GM12878 (cell line): ENCODE measurements at places on chromosomes 12 and 14. TPM values are rescaled to one million over a fixed set of nuclear protein-coding genes. Genes with fewer than 3 reads are reported as not detected.
A peak's percentile ranks its signal among the peaks of the same experiment; 100 is the strongest.

The HOTAIR gene
- not detected in 2 replicates for total RNA-seq

The CACNA1C gene
- total RNA-seq: 0.13 TPM in 1 of 2 replicates, not detected in the other

The LRP1-AS gene
- not detected in 2 replicates for total RNA-seq

The BIN2 gene
- 26.5 and 28.1 TPM in 2 replicates for total RNA-seq

The PEX5 gene
- 29.2 and 31.9 TPM in 2 replicates for total RNA-seq

The PLCZ1 gene
- not detected in 2 replicates for total RNA-seq

The LIN7A gene
- total RNA-seq: 0.08 and 0.35 TPM in 2 replicates

The HOXC4 gene
- 11.1 and 11.4 TPM in 2 replicates for total RNA-seq

The TESPA1 gene
- total RNA-seq: 34.4 and 37.5 TPM in 2 replicates

The EPYC gene
- total RNA-seq: not detected in 2 replicates

The FBXL14 gene
- 18.8 and 19.0 TPM in 2 replicates for total RNA-seq

The CDCA3 gene
- total RNA-seq: 68.6 and 72.7 TPM in 2 replicates

DNA sequence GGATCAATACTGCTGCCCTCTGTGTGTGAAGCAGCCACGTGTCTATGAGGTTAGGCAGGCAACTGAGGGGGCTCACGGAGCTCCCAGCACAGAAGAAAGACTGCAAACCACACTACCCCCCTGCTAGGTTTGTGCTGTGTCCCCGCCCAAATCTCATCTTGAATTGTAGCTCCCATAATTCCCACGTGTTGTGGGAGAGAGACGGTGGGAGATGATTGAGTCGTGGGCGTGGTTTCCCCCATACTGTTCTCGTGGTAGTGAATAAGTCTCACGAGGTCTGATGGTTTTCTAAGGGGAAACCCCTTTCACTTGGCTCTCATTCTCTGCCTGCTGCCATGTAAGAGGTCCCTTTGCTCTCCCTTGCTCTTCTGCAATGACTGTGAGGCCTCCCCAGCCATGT, 68.6 kb downstream of the ACTN1 start:
- no peak overlapping the region for H3K27ac ChIP-seq
- H3K4me3 ChIP-seq: no peak overlapping the region
- no peak for DNase-seq
- H3K36me3 ChIP-seq: peaks cover 8% of the 10 kb centered on the region
- H3K4me1 ChIP-seq: no peaks in the 10 kb centered on the region
- H3K27me3 ChIP-seq: no peaks in the 10 kb centered on the region

DNA sequence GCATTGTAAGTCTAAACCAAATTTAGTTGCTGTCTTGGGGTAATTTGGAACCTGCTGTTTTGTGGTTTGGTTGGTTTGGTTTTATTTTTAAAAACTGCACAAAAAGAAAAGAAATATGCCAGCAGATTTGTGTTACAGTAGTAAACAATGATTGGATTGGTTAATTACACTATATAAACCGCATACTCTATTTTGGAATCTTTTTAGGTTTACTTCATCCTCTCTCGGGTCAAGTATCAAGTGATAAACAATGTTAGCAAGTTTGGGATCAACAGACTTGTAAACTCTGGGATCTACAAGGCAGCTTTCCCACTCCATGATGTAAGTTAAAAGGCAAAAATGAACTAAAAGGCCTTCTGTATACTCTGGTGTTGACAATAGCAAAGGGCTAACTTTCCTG, 132.4 kb downstream of the ANO6 start:
- no peaks in the 10 kb centered on the region for H3K27me3 ChIP-seq
- no peaks in the 10 kb centered on the region for H3K4me1 ChIP-seq
- no peak for DNase-seq
- no peak overlapping the region for H3K4me3 ChIP-seq
- peaks cover 3% of the 10 kb centered on the region for H3K36me3 ChIP-seq

GRCh38 chr12:90024262-90024661, 315.6 kb upstream of the ATP2B1 start:
- H3K36me3 ChIP-seq: no peaks in the 10 kb centered on the region
- no peak overlapping the region for H3K4me3 ChIP-seq
- H3K4me1 ChIP-seq: no peaks in the 10 kb centered on the region
- no peak for DNase-seq
- H3K27me3 ChIP-seq: no peaks in the 10 kb centered on the region
- no peak overlapping the region for H3K27ac ChIP-seq

DNA sequence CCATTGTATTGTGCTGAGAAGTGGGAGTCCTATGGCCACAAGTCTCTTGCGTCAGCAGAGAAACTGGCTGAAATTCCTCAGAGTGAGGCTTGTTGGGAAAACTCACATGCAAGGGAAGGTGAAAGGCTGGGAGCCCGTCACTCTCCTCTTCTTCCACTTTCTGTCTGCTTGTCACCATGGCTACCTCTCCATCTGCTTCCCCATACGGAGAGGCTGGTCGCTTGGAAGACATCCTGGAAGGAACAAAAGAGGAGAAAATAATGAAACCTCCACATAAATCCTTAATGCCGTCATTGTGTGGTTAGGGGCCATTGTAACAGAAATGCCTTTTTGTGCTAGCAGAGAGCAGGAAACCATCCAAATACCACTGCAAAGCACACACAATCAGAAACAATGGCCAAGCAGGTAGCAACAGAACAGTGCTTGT, 53.7 kb downstream of the SOX5 start:
- H3K27me3 ChIP-seq: no peaks in the 10 kb centered on the region
- H3K4me3 ChIP-seq: no peak overlapping the region
- no peak for DNase-seq
- H3K4me1 ChIP-seq: no peaks in the 10 kb centered on the region
- no peak overlapping the region for H3K27ac ChIP-seq

DNA sequence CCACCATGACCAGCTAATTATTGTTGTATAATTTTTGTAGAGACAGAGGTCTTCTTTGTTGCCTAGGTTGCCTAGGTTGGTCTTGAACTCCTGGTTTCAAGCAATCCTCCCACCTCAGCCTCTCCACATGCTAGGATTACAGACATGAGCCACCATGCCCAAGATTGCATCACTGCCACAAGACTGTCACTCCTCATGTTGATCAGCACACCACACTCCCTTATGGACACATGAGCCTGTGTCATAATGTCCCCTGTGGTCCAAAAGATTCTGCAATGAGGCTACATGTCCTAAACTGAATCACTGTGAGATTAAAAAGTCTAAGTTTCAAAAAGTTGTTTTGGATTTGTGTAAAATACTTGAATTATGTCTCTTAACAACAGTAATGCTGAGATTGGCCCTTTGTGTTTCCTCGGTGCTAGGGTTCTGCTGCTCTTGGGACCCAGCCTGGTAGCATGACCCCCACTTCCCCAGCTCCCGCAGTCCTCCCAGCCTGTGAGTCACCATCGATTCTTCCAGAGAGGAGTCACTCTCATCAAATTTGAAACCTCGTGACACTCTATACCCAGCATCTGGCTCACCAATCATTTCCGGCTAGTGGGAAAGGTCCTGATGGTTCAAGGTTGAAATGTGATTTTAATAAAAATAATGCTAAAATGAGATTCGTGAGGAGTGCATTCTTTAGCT, 890.9 kb downstream of the VRK1 start:
- H3K36me3 ChIP-seq: no peaks in the 10 kb centered on the region
- no peak for DNase-seq
- H3K4me1 ChIP-seq: no peaks in the 10 kb centered on the region
- no peaks in the 10 kb centered on the region for H3K27me3 ChIP-seq
- no peak overlapping the region for H3K4me3 ChIP-seq

DNA sequence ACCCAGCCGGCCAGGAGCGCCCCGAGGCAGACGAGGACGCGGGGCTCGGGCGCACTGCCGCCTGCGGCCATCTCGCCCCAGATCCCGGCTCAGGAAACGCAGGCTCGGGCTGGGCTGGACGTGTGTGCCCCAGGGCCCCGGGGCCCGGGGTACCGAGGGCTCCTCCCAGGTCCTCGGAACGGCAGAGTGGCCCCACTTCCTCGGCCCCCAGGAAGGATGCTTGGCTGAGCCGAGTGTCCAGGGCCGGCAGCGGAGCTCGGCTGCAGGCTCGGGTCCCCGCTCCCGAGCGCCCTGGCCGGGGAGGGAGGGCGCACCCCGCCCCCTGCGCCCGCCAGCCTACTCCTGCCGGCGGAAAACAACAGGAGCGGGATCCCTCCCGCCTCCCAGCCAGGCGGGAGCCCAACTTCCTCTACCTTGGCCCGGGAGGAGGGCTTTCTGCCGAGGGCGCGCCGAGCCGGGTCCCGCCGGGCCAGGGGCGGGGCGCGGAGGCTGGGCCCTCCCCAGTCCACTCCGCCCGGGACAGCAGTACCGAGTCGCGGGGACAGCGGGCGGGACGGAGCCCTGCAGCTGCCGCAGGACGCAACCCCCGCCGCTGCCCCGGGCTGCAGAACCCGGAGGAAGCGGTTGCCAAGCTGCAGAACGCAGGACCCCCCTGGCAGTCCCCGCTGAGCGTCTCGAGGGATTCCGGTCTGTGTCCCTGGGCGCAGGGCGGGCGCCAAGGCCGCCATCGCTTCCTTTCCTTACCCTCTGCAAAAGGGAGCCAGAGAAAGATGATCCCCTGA, at the start of gene VSIG10:
Gene VSIG10 (minus strand): TSS at position 411 of the 782 bp plus-strand sequence. CDS start 340 bp downstream, at position 71.
- DNase-seq: no peak
- H3K27ac ChIP-seq: no peak within 1 kb of the TSS
- H3K36me3 ChIP-seq: no peaks in the 10 kb centered on the region
- no peaks in the 10 kb centered on the region; the same call in 1 of the 2 replicates for H3K4me1 ChIP-seq

GRCh38 chr12:112401903-112402498, 7.4 kb downstream of the RPL6 start:
- H3K27me3 ChIP-seq: no peaks in the 10 kb centered on the region; the same call in 1 of the 2 replicates
- peaks cover 11% of the 10 kb centered on the region for H3K36me3 ChIP-seq
- no peaks in the 10 kb centered on the region for H3K4me1 ChIP-seq
- H3K27ac ChIP-seq: no peak overlapping the region
- no peak for DNase-seq
- no peak overlapping the region for H3K4me3 ChIP-seq

DNA sequence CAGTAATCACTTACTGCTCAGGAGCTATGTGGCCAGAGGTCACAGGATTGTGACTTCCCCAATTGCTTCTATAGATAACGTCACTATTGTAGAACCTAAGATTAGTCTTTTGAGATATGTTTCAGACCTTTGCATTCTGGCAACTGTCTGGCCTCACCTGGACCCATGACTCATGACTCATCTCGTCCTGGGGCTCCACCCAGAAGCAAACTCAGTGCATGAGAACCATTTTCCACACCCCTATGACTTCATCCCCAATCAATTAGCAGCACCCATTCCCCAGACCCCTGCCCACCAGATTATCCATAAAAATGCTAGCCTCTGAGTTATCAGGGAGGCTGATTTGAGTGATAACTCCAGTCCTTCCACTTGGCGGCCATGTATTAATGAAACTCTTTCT, 186.9 kb downstream of the EMP1 start:
- H3K4me1 ChIP-seq: no peaks in the 10 kb centered on the region
- no peak overlapping the region for H3K4me3 ChIP-seq
- no peak for DNase-seq
- no peak overlapping the region for H3K27ac ChIP-seq
- no peaks in the 10 kb centered on the region for H3K36me3 ChIP-seq

DNA sequence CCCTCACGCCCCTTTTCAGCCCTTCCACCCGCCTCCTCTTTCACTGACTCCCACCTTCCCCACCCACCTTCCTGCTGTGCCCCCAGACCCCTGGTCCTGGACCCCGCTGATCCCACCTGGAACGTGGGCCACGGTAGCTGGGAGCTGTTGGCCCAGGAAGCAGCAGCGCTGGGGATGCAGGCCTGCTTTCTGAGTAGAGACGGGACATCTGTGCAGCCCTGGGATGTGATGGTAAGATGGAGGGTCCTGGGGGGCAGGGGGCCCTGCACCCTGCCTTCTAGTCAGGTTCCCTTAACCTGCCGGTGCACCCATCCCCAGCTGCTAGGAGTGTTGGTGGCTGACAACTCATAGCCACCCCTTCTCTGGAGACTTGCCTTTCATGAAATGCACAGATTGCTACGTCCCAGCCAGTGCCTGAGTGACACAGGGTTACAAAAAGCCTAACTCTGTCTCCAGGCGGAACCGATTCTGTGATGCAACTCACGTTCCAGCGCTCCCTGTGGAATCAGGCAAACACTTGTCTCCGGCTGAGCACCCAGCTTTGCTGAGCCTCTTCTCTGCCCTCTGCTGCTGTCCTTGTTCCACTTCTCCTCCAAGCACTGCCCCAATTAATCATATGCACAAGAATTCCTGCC, 15.0 kb upstream of the OAS2 start:
- no peaks in the 10 kb centered on the region for H3K27me3 ChIP-seq
- H3K27ac ChIP-seq: no peak overlapping the region
- no peaks in the 10 kb centered on the region; the same call in 1 of the 2 replicates for H3K4me1 ChIP-seq
- DNase-seq: no peak

GRCh38 chr12:103548622-103549601, 38.2 kb upstream of the STAB2 start:
- peaks cover 4% of the 10 kb centered on the region for H3K4me1 ChIP-seq
- peak overlapping the region; percentile 29; the same call in 1 of the 2 replicates for H3K27ac ChIP-seq
- no peak overlapping the region for H3K4me3 ChIP-seq
- no peaks in the 10 kb centered on the region for H3K36me3 ChIP-seq
- peak; percentile 76 for DNase-seq
- H3K27me3 ChIP-seq: no peaks in the 10 kb centered on the region
